ENCODE measurements at places on chromosomes 6 and 20.

- peak; percentile 64 for DNase-seq
These were observed 197.9 kb downstream of the TRIM27 start for GRCh38 chr6:28725890-28726348.

GRCh38 chr6:142470421-142470820, 168.6 kb downstream of the ADGRG6 start:
- no peak for DNase-seq

DNA sequence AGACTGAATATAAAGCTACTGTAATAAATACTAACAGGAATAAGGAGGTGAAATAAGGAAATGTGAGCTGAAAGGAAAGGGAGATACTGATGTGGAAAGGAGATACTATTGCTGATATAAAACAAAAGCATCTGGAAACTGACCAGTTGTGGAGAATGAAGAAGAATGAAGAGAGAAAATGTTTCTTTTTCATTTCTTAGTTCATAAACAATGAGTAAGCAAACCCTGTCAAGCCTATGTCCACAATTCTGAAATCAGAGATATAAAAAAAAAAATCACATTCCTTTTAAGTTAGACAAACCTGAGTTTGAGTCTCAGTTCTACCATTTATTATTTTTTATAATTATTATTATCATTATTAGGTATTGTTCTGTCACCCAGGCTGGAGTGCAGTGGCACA, 121.6 kb upstream of the GJE1 start:
- DNase-seq, result peak; percentile 55

GRCh38 chr6:124822204-124822613, 140.0 kb upstream of the RNF217 start:
- no peak for DNase-seq

GRCh38 chr6:38806271-38806670, 91.2 kb downstream of the DNAH8 start:
- no peak for DNase-seq
